ENCODE measurements at places on chromosomes 16 and 17. TPM values are rescaled to one million over a fixed set of nuclear protein-coding genes. Genes with fewer than 3 reads are reported as not detected.

FZD2 gene
- total RNA-seq: 0.16 TPM

PRSS36 gene
- 0.31 TPM for total RNA-seq

TMEM92 gene
- total RNA-seq: under 0.01 TPM

DPEP3 gene
- total RNA-seq: not detected
